ENCODE measurements at places on chromosomes 3 and 15. TPM values are rescaled to one million over a fixed set of nuclear protein-coding genes. Genes with fewer than 3 reads are reported as not detected.

The C3orf49 gene
- not detected for total RNA-seq

The SNTN gene
- not detected for total RNA-seq

The GUCA1C gene
- total RNA-seq, result not detected

The SLC28A1 gene
- 0.03 TPM for total RNA-seq

The SLC6A20 gene
- total RNA-seq, result 0.01 TPM

The CRYGS gene
- total RNA-seq, result 0.85 TPM

The FYCO1 gene
- 6.8 TPM for total RNA-seq

The STARD5 gene
- 1.8 TPM for total RNA-seq

The ZCWPW2 gene
- total RNA-seq, result 0.25 TPM

The NR2E3 gene
- total RNA-seq, result 0.31 TPM

The C3orf85 gene
- total RNA-seq, result not detected

The GP5 gene
- total RNA-seq, result not detected

The DZIP3 gene
- 4.1 TPM for total RNA-seq

The IL17RB gene
- total RNA-seq, result 0.83 TPM

The TLR9 gene
- 0.02 TPM for total RNA-seq

The MAP1A gene
- total RNA-seq, result 0.76 TPM

The CLSTN2 gene
- 0.02 TPM for total RNA-seq

The SLC6A6 gene
- 72.1 TPM for total RNA-seq

The IQCF2 gene
- total RNA-seq, result not detected

The CHL1 gene
- total RNA-seq, result not detected

The LMOD3 gene
- total RNA-seq, result not detected

The CFAP20DC gene
- 2.1 TPM for total RNA-seq

The GHSR gene
- total RNA-seq, result not detected

The SAMD7 gene
- total RNA-seq, result not detected

The BUB1B gene
- 25.8 TPM for total RNA-seq

The WWTR1 gene
- total RNA-seq, result 159 TPM

The TEX55 gene
- not detected for total RNA-seq

The ALDH1A3 gene
- 14.5 TPM for total RNA-seq

The TFRC gene
- 85.5 TPM for total RNA-seq

The MAGI1 gene
- 4.0 TPM for total RNA-seq

The ANKRD34C gene
- total RNA-seq, result not detected

The GMPS gene
- total RNA-seq, result 70.8 TPM

The PARP14 gene
- 7.5 TPM for total RNA-seq

The SPTBN5 gene
- total RNA-seq, result 0.20 TPM

Data from A549 treated with Hydrocortisone at 1 μM for 4 hours (cell line).